Activated CD4-positive, alpha-beta T cell treated with anti-CD3 and anti-CD28 coated beads, Interleukin-2, Interleukin-4, amounts not matched to agents 100 ng/mL and 50 ng/mL, durations not matched to agents 16 hours and 8 hours (primary cell): ENCODE measurements at places on chromosomes 3 and 15.

GRCh38 chr15:51075826-51076523 lies 18.7 kb downstream of the TNFAIP8L3 start:
- peak; percentile 48 for DNase-seq

DNA sequence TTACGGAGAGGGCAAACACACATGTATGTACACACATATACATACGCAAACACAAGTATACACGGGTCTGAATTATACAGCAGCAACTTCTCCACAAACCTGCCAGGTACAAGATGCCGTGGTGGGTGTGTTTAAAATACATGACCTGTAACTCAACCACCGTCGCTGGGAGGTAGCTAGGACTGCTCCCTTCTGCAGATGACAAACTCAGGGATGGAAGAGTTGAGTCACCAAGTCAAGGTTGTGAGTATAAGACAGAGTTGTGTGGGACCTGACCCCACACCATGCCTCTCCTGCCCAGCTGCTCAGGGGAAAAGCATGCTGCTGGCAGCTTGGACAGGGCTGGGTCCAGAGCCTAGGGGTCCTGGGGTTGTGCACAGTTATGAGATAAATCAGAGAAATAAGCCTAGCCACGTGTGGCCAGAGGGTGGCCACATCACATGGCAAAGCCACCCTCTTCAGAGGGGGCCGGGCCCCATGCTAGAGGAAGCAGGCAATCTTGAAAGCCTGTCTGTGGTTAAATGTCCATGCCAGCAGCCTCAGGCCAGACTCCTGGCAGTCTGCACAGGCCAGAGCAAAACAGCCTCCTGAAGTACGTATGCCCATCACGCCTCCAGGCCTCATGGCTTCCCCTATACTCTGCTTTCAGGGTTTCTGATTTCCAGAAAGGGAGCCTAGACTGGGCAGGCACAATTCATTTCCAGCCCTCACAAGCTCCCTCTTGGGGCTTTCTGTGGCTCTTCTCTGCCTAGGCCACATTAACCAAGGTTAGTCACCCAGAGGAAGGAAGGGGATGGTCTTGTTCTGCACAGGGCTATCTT lies 107.7 kb upstream of the RPL32 start:
- DNase-seq = peak; percentile 75

DNA sequence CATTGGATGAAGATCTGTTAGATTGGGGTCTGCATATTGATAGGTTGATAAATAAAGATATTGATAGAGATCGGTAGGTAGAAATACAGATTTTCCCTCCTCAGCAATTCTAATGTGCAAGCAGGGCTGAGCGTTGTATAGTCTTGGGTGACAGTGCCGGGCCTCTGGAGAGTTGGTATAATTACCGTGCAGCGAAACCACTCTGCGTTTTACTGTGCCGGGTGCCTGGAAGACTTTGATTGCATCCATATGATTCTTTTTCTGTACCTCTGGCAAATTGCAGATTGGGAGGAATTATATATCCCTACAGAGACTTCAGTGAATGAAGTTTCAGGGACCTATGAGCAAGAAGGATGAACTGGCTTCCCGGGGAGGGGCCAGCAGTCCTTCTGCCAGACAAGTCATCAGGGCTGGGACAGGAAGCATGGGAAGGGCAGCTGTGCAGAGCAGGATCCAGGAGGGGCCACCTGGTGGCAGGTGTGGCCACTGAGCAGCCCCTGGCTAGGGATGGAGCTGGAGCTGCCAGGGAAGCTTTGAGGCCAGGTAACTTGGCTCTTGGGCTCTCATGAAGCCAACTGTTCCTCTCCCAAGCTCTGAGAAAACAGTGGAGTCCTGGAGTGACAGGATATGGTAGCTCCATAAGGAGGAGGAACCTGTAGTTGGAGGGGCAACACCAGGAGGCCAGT lies 132.5 kb downstream of the APBA2 start:
- DNase-seq = no peak

DNA sequence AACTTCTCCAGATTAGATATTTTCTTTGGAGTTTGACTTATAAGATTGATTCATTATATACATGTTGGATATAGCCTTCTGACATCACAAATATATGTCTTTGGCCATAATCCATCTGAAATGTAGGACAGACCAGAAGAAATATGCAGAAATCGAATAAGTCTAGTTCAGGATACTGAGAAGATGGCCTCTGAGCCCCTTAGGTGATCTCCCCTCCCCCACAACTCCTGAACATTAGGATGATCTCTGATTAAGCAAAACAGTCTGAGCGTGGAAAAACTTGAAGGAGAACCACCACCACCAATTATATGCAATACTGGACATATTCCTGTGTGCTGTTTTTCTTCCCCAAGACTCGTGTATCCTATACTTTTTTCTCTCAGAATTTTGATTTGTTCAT lies 3.2 kb downstream of the SETD5 start:
- DNase-seq = no peak

DNA sequence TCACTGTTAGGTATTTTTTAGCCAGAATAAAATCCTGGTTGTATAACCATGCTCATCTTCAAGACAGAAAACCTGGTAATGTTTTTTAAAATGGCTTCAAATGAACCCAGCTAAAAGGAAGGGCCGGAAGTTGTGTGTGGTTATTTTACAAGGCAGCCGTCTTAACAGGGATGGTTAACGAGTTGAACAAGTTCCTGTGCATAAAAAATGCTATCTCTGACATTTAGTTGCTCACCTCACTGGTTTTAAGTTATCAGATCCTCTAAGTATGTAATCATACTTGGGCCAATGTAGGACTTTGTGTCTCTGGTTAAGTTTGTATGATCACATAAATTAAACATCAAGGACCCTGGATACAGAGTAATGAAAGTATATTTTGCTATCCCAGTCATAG lies 2.1 kb downstream of the ATP11B start:
- DNase-seq = peak; percentile 67

DNA sequence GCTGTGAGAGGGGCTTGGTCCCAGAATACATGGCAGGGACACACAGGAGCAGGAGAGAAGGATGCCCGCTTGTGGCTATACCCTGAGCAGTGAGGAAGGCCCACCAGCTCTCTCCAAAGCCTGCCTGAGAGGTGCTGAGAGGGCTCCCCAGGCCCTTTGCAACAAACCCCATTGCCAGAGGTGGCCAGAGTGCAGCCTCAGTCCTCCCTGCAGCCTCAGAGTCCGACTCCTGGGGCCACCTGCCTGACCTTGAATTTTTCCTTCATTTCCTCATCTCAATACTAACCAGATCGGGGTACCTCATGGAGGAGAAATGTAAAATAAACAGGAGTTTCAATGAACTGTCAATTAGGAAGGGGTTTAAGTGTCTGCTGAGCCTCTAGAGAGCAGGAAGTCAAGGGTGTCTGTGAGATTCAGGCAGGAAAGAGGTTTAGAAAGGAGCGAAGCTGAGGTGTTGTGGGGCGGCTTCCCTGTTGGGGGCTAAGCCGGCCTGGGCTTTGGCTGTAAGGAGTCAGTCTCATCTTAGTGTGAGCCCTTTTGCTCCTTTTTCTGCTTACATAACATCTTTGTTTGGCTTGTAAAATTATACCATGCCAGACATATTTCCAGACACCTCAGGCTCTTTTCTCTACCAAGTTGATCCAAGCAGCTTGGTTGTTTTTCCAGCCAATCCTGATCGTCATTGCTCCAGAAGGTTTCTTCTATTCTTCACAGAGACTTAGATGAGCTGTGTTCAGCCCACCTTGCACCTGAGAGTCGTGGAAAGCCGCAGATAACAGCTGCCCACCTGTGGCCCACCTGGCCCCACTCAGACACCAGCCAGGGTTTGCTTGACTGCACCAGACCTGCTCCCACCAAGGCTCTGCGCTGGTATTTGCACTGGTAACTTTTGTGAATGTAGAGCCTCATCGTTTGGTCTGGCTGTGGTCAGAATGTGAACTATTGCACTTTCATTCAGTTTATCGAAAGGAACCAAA lies 36.7 kb downstream of the CMTM7 start:
- no peak for DNase-seq

DNA sequence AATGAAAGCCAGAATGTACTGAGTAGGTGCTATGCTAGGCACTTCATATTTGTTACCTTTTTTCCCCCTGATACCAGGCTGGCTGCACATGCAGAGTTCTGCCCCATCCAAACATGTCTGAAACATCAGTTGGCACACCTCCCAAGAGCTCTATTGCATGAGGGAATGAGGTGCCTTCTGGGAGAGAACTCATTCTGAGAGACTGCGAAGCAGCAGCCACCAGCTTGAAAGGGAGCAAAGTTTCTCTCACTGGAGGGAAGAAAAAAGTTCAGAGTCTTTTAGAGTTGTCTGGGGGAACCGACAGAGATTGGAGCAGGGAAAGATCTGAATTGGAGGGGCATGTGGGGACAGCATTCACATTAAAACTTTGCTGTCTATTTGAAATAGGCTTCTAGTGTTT lies 84.1 kb downstream of the AGBL1 start:
- DNase-seq = no peak

- no peak for DNase-seq
Observed at GRCh38 chr15:55907797-55908196, 85.6 kb downstream of the NEDD4 start.

GRCh38 chr3:190178779-190179178 lies 58.1 kb upstream of the P3H2 start:
- DNase-seq = no peak

DNA sequence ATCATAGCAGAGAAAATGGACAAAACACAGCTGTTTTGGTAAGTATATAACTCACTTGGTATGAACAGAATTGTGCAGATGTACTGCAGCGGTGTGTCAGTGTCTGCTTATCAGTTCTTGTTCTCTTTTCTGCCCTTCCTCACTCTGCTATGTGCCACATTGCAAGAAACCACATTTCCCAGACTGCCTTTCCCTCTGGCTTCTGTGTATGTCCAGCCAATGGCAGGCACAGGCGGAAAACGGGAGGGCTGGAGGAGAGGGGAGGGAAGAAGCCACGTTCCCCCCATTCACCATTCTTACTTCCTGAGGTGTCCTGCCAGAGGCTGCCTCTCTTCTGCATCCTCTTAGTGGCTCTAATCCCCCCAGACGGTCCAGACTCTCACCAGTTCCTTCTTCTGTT lies 15.4 kb downstream of the HHLA2 start:
- DNase-seq = no peak

GRCh38 chr3:69541711-69542088 lies 155.8 kb upstream of the FRMD4B start:
- DNase-seq = no peak

- DNase-seq = no peak
Observed at GRCh38 chr3:138450181-138450580, 15.8 kb downstream of the ESYT3 start.

DNA sequence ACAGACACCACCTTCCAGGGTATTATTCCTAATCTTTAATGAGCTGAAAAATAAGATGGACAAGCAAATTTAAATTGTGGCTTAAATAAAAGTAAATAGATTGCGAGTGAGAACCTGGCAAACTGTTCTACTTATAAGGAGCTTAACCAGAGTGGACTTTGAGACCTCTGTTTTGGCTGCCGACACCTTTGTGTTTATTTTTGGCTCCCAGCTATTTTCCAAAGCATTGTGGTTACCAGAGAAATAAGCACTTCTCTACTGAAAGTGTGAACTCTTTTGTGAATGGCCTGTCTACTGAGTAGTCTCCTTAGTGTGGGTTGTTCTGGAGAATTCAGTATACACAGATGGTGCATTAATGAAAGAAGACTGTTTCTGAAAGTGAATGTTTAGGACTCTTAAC lies 109.4 kb downstream of the ATP8B4 start:
- DNase-seq = no peak

GRCh38 chr3:14210843-14211594 lies 32.4 kb downstream of the LSM3 start:
- no peak for DNase-seq

DNA sequence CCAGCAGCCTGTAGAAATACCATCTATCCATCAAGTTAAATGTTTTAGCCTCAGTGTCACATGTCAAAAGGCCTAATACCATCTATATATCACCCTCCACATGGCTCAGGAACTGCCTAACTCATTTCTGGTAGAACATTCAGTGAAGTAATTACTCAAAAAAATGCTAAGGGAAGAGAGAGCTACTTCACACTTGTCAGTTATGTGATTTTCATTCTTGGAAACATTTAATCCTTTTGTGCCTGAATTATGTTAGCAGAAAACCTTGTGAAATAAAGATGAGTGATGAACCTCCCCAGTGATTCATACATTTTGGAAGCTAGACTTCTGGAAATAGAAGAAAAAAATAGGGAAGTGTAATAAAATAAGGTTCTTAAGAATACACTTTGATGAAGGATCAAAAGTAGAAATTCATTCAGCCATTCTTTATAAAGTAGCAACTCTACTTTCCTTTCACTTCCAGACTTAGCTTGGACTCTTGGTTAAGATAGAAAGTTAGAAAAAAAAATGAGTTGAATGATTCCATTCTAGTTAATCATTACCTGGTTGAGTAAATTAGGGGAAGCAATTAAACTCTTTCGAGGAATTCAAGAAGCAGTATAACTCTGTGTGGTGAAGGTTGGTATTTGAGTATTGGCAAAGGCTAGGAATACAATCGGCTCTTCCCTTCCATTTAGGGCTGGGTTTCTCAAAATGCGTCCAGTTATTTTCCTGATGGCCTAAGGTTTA lies 3.6 kb downstream of the OTOL1 start:
- DNase-seq = no peak
